NCI-H2029 treated with DMSO at 0.1 percent for 48 hours (cell line): ENCODE measurements at places on chromosomes 3 and 15.

DNA sequence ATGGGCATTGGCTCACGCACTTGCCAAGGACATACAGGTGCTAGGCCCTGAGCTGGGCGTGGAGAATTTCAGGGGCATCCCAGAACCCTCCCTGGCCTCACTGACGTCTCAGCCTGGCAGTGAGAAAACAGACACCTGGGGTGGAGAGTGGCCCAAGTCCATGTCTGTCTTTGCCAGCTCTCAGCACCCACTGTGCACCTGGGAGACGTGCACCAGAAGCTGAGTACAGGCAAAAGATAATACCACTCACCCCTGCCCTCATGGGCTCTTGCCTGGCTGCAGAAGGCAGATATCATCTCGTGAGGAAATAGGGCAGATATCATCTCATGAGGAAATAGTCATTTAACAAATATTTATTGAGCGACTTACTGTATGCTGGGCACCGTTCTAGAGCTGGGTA, 8.0 kb downstream of the LOXL1 start:
- no peak for DNase-seq

DNA sequence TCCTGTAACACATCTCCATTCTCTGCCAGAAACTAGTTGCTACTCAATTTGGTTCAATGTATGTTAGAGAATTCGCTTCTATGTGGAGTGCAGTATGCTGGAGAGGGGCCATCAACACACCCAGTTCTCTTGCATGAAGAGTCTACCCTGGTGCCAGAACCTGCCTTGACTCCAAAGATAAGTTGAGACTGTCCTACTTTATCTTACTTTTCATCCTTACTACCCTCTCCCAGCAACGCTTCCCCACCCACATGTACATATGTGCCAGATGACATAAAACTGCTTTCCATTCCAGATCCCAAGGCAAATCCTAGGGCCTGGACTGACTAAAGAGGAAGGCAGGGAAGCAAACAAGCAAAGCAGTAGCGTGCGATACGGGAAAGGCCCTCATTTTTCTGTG, 442.6 kb upstream of the THRB start:
- no peak for DNase-seq

- no peak for DNase-seq
These were observed 212.3 kb upstream of the CFAP20DC start for GRCh38 chr3:59262076-59262498.

DNA sequence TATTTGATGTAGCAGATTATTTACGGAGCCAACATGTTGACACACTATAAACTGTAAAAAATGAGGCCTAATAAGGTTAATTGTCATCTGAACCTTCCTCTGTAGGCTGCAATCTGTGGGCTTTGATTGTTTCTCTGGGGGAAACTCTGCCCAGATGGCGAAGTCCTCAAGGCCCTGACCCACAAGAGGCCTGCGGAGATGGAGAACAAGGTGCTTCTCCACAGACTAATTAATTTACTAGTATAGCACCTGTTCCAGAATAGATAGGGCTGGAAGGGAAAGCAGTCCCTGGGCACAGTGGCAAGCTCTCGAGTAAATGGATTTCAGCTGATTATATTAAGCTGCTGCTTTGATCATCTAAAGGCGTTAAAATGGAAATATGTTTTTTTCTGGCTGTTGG, 338.8 kb upstream of the DNAJC19 start:
- DNase-seq, result peak; percentile 4

GRCh38 chr3:31725568-31725967, 192.8 kb downstream of the STT3B start:
- DNase-seq, result no peak

DNA sequence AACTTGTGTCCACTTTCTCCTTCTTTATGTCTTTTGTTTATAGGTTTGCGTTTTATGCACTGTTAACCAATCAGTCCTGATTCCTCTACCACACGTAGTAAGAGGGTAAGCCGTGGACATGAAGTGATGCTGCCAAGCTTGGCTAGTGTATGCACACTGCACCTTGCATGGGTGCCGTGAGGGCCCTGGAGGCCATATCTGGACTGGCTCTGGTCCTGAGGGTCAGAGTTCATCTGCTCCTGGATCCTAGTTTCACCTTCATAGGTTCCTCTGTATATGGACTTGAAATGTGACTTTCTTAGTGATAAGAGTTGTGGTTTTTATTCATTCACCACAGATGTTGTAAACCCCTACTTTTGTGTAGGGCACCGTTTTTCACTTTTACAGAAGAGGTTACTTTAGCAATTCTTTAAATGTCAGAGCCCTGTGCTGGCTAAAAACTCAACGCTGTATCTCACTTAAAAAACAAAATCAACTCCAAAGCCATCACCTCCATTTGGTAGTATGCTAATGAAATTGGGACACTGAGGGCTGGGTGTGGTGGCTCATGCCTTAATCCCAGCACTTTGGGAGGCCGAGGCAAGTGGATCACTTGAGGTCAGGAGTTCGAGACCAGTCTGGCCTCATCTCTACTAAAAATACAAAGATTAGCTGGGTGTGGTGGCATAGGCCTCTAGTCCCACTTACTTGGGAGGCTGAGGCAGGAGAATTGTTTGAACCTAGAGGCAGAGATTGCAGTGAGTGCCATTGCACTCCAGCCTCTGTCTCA, 22.9 kb downstream of the SIAH2 start:
- DNase-seq, result no peak

- DNase-seq, result peak; percentile 48
These were observed 20.2 kb upstream of the BTLA start for GRCh38 chr3:112519424-112520001.

DNA sequence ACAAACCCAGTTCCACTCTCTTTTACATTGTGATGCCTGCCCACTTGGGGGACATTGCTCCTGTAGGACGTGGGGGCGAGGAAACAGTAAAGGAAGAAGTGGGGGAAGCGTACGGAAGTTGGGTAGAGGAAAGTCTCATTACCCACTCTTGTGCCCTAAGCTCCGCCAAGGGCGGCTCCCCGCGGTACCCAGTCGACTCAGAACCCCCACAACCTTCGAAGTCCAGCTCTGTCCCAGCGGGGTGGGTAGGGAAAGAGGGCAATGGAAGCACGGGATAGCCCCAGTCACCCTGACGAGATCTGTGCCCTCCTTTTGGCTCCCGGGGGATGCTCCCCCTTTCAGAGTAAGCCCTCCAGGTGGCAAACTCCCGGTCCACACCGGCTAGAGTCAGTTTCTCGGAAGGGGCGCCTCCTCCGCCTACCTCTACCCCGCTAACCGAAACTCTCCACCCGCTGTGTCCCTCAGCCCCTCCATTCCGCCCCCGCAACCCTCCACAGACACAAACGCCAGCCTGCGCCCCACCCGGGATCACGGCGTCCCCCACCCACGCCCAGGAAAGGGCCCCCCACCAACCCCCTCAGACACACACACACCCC, 527 bp downstream of the CSNK1G1 start:
- DNase-seq, result no peak

DNA sequence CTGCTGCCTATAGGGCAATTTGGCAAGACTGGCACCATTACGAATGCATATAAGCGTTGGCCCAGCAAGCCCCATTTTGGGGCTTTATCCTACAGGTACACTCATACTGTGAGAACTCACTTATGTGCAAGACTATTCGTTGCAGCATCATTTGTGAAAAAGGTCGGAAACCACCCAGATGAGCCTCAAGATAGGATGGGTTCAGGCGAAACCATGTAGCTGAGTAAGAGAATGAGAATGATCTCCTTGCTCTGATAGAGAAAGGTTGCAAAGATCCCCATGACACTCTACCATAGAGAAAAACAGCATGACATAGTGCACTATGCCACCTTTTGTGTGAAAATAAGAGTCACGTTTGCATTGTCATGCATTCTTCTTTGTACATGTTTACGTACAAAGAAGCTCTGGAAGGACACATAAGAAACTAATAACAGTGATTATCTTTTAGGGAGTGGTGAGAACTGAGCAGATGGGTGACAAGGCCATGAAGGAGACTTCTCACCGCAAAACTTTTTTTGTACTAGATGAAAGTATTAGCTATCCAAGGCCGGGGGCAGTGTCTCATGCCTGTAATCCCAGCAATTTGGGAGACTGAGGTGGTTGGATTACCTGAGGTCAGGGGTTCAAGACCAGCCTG, 50.0 kb downstream of the RHCG start:
- DNase-seq, result no peak

GRCh38 chr3:186217820-186218164, 108.9 kb upstream of the ETV5 start:
- DNase-seq, result no peak

DNA sequence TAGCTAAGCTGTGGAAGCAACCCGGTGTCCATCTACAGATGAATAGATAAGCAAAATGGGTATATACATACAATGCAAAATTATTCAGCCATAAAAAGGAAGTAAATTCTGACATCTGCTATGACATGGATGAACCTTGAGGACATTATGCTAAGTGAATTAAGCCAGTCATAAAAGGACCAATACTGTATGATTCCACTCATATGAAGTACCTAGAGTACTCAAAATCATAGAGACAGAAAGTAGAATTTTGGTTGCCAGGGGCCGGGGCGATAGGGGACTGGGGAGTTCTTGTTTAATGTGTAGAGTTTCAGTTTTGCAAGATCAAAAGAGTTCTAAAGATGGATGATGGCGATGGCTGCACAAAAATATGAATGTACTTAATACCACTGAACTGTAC, 10.3 kb downstream of the EID1 start:
- DNase-seq, result no peak

DNA sequence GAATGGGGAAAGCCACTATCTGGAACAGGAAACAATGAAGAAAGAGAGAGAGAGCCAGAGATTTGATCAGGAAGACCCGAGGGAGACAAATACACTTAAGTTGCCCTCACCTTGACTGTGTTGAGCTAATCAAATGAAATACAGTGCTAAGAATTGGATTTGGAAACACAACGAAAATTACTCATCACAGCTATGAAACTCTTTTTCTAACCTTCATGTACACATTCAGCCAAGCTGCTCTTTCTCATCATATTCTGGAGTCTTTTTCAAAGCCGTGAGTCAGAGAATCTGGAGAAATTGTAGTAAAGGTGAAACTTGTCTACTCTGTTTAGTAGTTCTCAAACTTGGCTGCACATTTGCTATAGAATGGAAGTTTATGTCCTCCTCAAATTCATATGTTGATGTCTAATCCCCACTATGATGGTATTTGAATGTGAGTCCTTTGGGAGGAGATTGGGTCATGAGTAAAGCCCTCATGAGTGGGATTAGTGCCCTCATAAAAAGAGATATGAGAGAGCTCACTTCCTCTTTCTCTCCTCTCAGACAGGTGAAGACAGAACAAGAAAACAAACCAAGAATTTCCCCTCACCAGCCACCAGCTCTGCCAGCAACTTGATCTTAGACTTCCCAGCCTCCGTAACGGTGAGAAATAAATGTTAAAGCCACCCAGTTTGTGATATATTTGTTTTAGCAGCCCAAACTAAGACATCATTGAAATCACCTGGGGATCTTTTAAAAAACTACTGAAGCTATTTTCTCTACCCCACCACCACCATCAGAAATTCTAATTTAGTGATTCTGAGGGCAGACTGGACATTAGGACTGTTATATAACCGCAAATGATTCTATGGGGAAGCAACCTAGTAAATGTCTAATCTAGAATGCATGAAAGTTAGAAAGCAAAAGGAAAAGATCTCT, 143.6 kb upstream of the GRM7 start:
- no peak for DNase-seq

- peak; percentile 47 for DNase-seq
These were observed 70.8 kb downstream of the RAB11A start for GRCh38 chr15:65939901-65940617.

GRCh38 chr3:39668420-39668819, 141.0 kb upstream of the MYRIP start:
- DNase-seq, result peak; percentile 43
